Coronary artery (tissue), 2 donors: ENCODE measurements at places on chromosomes 16 and 17.

DNA sequence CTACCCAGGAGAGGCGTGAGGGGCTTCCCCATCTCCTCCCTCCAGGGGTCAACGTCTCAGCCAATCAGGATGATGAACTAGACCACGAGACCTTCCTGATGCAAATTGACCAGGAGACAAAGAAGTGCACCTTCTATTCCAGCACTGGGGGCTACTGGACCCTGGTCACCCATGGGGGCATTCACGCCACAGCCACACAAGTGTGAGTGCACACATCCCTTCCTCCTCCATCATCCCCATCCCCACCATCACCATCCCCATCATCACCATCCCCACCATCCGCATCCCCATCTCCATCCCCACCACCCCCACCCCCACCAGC is 6.8 kb downstream of the FSCN2 start:
- no peak for DNase-seq

- no peak for DNase-seq
Measured at GRCh38 chr16:89696670-89697128, 4.8 kb downstream of the SPATA2L start.

- no peak for DNase-seq
Measured at GRCh38 chr17:42918902-42919521, 18.4 kb downstream of the G6PC1 start.

DNA sequence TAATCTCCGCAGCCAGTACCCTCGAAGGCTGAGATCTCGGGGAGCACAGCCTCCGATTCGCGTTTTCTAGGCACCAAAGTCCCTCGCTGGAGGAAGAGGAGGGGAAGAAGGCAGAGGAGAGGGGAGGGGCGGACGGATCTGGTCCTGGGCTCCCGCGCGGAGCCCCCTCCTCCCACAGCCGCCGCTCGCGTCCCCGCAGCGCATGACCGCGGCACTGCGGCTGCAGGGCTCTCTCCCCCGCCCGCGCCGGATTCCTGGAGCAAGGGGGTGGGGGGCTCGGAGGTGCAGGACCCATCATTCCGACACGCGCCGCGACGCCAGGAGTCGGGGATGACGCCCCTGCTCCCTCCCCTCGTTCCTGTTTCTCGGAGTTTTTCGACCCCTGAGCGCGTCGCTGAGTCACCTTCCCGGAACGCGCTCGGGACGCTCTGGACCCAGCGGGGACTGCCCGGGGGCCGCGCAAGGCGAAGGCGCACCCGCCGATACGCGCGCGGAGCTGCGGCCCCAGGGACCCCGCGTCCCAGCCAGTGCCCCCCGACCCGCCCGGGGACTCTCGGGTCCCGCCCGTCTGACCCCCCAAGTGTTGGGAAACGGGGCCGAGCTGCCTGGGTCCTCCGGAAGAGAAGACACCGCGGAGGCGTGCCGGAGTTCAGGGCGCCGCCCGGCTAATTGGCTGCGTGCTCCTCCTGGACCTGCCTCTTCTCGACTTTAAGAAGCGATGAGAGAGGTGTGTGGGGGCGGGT is 1.4 kb upstream of the SPHK1 start:
- no peak for DNase-seq

- DNase-seq = no peak
Measured at GRCh38 chr17:21039839-21040575, 2.8 kb downstream of the USP22 start.

- no peak for DNase-seq
Measured at GRCh38 chr16:53061701-53062159, 6.9 kb downstream of the CHD9 start.

DNA sequence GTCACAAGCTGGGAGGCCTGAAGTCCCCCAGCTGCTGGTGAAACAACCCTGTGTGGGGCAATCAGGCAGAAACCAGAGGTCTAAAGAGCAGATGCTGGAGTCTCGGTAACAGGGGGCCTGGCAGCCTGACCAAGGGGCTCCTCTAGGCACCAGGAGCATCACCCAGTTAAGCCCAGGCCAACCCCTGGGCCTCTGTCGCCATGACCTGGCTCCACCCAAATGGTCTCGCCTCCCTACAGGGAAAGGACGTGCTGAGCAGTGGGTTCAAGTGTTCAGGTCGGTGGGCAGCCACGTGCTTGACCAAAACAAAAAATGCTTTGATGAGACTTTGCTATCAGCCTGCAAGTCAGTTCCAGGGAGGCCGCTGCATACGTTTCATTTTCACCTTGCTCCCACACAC is 240.3 kb downstream of the ZNF423 start:
- DNase-seq = peak; percentile 62

DNA sequence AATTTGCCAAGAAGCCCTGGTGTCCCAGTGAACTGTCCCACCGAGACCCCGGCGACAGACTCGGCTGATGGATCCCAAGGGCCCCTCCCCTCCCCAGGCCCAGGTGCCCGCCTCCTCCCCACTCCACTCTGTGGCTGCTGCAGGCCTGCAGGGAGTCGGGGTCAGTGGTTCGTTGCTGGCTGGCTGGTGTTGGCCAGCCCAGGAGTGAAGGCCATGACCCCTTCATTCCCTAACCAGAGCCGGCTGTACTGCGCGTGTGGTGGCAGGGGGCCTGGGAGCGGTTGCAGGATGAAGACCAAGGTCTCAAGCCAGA is 9.2 kb upstream of the TBX2 start:
- DNase-seq = no peak

DNA sequence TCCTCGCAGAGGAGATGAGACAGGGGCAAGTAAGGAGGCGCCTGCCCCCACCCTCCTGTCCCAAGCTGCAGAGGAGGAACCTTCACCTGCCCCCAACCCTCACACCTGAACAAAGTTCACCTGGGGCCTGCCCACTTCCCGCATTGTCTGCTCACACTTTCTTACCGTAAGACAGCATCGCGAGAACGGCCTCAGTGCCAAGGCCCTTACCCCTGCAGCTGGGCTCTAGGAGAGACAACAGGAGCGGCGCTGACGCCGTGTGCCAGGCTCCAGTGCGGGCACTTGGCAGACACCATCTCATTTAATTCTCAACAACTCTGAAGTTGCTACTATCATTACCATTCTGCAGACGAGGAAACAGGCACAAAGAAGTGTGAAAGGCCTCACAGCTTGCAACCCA is 4.1 kb downstream of the NAT9 start:
- no peak for DNase-seq

GRCh38 chr17:74361230-74362068 is at the start of gene BTBD17:
TSS of gene BTBD17 (minus strand) at chr17:74361868. CDS start at chr17:74361819, 49 bp downstream.
- no peak for DNase-seq

DNA sequence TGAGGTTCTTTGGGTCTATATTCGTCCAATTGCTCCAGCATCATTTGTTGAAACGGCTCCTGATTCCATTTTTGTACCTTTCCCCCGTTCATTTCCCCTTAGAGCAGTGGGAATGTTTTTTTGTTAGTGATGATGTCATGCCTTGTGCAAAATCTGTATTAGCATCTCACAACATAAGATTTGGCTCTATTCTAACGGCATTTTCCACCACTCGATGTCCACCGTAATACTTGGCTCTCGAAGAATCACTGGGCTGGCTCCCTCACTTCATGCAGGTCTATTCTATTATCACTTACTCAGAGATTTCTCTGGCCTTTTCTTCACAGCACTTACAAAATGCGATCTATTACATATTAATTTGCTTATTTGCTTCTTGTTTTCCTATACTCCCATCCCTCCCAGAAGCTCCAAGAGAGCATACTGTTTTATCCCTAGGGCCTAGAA is 571 bp upstream of the NME1 start:
- no peak for DNase-seq

- no peak for DNase-seq
Measured at GRCh38 chr17:16259926-16260325, 42.9 kb downstream of the PIGL start.

DNA sequence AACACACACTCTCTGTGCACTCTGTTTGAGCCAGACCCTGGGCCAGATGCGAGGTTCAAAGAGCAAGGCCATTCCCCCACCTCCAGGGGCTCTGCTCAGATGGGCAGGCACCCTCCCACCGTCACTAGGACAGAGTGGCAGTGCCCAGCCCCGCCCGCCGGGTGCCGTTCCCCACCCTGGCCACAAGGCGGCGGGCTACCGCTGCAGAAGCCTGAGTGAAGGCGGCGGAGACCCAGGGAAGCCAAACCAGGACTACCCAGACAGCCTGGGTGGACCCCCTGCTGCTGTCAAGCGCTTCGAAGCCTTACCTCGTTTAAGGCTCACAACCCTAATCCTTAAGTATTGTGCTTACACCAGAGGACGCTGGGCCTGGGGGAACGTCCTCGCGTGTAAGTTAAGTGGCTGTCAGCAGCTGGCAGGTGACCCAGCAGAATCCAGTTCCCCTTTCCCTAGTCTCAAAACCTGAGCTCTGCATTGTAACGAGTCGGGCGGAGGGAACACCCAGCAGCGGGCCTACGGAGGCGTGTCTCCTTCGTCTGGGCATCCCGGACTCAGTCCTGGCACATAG is 4.5 kb downstream of the ARHGAP27 start:
- DNase-seq = no peak

GRCh38 chr16:64343061-64343819 is 778.6 kb downstream of the CDH11 start:
- no peak for DNase-seq

DNA sequence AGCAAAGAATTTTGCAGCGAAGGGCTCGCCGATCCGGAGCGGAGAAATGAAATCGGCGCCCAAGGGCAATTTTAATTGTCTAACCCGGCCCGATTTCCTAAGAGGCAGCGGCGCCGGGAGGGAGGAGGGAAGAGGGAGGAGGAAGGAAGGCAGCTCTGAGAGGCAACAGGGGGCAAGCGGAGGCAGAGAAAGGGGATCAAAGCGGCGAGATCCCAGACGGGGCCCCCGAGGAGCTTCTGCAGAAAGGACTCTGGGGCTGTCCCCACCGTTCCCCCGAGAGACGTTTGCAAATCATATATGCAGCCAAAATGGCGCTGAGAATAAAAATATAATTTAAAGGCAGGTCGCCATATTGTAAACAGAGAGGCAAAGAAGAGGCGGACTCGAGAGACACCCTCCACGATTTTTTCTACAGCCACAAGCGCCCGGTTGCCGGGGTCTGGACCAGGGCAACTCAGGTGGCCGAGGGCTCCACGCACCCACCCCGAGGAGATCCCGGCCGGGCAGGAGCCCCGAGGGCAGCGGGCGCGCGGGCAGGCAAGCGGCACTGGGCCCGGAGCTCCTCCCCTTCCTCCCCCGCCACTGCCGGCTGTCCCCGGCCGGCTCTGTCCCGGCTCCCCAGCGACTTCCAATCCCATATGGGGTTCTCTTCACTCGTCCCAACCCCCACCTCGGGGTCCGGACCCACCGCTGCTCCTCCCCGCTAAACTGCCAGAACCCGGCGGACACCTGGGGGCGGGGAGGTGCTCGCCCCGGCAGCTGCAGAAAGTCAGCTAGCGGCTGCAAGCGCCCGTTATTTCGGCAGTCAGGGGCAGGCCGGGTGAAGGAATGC is 1.9 kb downstream of the PHF12 start:
- peak; percentile 83 for DNase-seq

DNA sequence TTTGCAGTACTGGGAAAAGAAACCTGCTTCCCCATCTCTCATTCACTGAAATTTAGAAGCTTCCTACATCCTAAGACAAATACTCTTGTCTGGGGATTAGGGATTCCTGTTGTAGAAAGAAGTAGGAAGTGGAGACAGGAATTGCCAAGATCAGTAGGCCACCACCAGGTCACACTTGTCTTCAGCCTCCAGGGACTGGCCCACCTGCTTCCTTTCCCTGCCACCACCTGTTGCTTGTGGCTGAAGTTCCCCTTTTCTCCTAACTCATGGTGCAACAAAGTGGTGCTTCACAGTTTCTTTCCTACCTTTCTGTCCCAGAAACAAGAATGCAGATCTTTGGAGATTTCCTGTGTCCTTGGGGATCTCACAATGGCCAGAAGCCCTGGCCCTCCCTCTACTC is 82.4 kb downstream of the WNT3 start:
- DNase-seq = no peak

DNA sequence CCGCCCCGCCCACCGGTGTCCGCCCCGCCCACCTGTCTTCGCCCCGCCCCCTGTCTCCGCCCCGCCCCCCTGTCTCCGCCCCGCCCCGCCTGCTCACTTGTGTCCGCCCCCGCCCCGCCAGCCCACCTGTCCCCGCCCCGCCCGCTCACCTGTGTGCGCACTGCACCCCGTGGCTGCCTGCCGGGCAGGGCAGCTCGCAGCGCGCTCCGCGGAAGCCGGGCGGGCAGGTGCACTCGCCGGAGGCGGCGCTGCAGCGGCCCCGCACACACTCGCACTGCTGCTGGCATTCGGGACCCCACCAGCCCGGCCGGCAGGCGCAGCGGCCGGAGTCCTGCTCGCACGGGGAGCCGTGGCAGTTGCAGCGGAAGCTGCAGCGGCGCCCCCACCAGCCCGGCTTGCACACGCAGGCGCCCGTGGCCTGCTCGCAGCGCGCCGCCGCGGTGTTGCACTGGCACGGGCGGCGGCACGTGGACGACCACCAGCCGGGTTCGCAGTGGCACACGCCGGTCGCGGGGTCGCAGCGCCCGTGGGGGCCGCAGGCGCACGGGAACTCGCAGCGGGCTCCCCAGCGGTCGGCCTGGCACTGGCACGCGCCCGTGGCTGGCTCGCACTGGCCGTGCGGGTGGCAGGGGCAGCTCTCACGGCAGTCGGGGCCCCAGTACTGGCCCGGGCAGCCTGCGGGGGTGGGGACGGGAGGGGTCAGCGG is 2.1 kb downstream of the SCARF1 start:
- no peak for DNase-seq

- no peak for DNase-seq
Measured at GRCh38 chr16:53576210-53576609, 73.2 kb upstream of the AKTIP start.

DNA sequence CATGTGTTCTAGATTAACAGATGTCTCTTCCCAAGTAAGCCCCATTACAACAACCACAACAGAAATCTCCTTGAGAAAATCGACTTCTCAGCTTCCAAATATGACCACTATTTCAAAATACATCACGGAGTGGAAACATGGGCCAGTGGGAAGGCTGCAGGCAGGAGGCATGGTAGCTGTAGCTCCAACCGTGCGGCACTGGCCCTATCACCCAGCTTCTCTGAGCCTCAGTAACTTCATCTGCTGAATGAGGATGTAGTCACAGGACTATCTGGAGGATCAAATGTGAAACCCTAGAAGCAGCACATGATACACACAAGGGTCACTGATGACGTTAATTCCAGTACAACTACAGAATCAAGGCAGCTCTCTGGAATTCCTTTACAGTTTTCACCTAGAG is 112.2 kb downstream of the VPS53 start:
- no peak for DNase-seq

GRCh38 chr17:3888343-3889171 is 4.3 kb downstream of the CAMKK1 start:
- peak; percentile 84 for DNase-seq

GRCh38 chr17:40471846-40472732 is 28.8 kb downstream of the IGFBP4 start:
- DNase-seq = no peak
